ENCODE measurements at places on chromosomes 4 and X.

DNA sequence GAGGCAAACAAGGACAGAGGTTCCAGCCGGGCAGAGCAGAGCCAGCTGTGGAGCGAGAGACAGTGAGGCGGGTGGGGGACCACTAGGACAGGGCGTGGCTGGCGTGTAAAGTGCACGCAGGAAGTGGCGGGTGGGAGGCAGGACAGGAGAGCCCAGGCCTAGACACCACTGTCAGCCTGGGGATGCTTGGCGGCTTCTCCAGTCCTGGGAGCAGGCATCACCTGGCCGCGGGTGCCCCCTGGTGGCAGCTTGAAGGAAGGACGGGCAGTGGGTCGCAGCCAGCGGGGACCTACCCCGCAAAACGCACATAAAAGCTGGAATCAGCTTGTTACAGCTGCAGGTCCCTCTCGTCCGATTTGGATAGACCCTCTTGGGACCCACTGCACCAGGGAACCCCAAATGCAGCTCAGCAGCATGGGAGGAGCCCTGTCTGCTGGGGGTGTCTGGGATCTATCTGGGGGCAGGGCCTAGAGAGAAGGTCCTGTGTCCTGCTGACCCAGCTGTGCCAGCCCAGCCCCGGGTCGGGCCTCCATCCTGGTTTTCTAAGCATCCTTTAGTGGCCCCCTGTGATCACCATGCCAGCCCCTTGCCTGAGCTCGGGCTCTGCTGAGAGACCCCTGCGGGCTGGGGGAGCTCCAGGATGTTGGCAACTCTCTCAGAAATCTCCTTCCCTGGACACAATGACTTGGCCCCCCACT is 57.7 kb downstream of the WFS1 start:
- DNase-seq, result peak; percentile 59

GRCh38 chr4:71006203-71006907 is 12.9 kb downstream of the DCK start:
- no peak for DNase-seq

DNA sequence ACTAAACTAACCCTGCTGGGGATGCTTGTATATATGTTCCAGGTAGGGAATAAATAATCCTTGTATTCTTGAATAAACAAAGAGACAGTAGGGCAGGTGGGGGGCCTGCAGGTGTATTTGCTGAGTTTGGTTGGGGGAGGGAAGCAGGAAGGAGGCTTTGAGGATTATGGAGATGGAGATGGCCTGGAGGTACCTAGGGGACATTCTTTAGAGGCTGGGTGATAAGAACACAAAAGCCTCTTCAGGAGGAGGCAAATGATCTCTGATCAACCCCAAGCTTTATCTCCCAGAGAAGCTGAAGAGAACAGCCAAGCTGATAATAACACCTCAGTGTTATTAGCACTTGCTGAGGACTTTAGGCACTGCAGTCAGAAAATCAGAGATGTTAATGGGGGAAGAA is 187.7 kb downstream of the MGST2 start:
- DNase-seq, result no peak

DNA sequence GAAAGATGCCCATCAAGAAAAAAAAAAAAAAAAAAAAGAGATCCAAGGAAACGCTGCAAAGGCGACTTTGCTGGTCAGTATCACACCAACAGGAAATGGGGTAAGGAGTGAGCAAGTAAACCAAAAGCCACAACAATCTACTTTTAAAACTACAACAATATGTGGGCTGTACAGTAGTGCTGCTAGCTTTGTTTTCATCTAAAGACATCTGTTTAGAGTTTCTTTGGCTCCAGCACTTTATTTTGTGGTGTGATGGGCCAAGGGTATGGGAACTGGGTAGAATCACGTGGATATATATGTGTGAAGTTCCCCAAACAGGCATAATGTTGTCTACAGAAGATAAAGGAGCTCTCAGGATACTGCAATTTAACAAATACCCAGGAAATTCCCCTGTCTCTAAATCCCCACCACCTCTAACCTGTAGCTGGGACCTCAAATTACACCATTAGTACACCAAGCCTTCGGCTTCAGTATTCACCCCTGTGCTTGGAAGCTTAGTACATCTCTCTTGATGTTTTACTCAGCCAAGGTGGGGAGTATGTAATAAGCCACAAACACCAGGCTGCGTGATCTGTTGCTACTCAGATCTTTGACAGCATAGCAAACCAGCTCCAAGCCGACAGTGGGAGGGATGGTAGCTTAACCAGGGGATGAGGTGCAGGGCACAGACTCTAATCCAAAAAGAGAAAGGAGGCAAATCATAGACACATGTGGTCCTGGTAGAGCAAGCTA is 207.9 kb downstream of the HS6ST2 start:
- no peak for DNase-seq

DNA sequence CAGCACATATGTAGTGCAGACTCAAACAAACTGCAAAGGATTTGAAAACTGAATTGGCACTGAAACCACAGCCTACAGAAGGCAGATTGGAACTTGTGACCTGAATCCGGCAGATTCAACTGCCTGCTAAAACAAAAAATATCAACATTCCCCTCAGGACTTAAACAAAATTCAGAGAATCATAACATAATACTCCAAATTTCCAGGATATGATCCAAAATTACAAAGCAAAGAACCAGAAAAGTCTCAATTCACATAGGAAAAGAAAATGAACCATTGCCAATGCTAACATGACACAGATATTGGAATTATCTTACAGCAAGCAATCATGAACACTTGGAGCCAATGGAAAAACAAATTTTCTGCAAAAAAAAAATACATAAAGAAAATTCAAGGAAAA is 250.4 kb downstream of the PRDM5 start:
- no peak for DNase-seq

- DNase-seq, result no peak
Measured at GRCh38 chr4:77950203-77950602, 87.6 kb downstream of the MRPL1 start.

DNA sequence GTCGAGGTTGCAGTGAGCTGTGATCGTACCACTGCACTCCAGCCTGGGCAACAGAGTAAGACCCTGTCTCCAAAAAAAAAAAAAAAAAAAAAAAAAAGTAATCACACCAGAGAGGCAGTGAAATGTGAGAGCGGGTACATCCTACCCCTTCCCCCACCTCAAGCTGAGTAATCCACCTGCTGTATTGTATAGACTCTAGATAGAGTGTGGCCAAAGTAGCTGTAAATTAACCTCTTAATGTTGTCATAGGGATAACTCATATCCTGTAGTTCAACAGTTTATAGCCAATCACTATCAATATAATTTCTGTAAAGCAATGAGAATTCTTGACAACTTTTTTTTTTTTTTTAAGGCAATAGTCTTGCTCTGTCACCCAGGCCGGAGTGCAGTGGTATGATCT is 30.8 kb downstream of the TNIP2 start:
- DNase-seq, result no peak

DNA sequence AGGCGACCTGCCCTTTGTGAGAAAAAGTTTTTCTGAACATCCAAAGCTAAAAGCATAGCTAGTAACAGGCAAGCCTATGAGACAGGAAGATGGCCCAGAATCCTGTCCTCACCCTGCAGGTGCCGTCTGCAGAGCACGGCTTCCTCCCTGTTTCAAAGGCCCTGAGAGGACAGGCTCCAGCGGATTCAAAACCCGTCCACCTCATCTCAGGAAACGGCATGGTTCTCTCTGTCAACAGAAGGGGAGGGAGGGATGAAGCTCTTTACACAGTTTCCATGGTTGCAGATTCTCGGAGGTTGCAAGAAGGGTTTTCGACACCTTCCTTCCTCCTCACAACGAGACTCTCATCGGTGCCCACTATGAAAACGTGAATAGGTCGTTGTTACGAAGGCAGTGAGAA is 8.3 kb downstream of the PPP2R3B start:
- no peak for DNase-seq

GRCh38 chrX:105752338-105752956 is 69.9 kb upstream of the NRK start:
- DNase-seq, result no peak

DNA sequence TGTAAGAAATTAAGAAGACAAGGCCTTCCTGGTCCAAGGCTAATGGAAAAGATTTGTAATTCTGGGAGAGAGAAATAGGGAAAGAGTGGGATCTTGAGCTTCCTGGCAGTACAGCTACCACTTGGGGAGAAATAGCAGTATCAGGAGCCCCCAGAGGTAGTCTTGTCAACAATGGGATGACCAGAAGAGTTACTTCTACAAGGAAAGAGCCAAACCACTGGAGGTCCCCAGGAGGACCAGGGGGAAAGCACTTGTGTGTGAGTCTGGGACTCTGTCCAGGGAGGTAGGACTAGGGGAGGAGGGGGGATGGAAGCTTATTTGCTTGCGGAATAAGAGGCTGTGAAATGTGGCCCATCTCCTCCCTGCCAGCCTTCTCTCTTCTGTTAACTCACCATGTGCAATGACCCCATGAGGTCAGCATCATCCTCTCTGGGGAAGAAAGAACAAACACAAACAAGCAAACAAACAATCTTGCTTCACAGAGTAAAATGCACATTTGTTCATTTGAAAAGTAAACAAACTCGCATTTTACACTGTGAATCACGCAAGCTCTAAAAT is 160.1 kb downstream of the STK32B start:
- DNase-seq, result no peak

DNA sequence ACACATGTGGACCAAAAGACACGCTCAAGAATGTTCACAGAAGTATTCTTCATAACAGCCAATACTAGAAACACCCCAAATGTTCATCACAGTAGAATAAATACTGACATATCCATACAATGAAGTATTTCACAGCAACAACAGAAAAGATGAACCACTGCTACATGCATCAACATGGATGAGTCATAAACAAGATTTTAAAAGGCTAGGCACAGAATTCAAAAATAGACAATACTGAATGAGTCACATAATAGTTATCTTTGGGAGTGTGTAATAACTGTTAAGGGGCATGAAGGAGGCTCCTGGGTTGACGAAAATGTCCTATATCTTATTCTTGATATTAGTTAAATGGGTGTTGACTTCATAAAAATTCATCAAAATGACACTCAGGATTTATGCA is 43.5 kb downstream of the CLOCK start:
- peak; percentile 20 for DNase-seq

DNA sequence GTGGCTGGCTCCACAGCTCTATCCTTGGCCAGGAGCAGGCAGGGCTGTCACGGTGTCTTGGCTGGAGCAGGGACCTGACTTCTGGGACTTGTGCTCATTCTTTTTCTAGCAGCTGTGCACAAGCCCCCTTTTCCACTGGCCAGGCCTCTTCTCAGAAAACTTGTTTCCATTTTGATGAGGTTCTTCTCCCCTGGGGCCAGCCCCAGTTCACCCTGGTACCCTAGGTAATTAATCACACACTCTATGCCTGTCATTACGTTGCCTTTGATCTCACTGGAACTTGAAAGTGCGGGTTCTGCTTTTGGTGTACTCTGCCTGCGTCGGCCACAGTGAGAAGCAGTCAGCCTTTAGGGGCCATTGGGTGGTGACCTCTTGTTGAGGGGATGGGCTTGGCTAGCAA is 26.6 kb downstream of the DRD5 start:
- no peak for DNase-seq

DNA sequence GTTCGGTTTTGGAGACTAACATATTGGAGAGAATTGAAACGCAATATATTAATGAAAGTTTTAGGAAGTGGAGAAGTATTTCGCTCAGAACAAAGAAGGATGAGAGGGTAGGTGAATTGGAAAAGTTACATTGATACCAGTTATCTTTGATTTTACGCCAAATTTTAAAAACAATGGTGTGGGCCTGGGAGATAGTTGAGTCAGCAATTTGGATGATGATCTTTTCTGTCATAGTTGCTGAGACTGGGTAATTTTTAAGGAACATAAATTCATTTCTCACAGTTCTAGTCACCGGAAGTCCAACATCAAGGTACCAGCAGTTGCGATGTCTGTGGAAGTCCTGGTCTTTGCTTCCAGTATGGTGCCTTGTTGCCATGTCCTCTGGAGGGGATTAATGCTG is 644.8 kb upstream of the LCORL start:
- no peak for DNase-seq

GRCh38 chr4:144910723-144911122 is 187.3 kb downstream of the ANAPC10 start:
- DNase-seq, result no peak

DNA sequence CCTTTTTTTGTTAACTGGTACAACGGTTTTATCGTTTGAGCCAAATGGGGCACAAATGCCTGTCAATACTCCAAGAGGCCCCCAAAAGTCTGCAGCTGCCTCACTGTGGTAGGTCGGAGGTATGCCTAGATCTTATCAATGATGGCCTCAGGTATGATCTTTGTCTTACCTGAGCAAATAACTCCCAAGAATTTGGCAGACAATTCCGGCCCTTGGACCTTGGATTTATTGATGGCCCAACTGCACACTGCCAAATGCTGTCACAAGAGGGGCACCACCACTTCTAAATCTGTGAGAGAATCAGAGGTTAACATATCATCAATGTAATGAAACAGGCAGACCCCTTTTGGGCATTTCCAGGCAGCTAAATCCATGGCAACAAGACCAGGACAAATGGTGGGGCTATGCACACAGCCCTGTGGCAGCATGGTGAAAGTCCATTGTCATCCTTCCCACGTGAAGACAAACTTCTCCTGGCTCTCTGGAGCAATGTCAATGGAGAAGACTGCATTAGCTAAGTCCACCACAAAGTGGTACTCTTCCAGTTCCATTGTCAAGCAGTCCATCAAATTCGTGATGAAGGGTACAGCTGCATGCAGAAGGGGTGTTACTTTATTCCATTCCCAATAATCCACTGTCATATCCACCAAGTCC is 28.6 kb downstream of the CXCL13 start:
- no peak for DNase-seq

DNA sequence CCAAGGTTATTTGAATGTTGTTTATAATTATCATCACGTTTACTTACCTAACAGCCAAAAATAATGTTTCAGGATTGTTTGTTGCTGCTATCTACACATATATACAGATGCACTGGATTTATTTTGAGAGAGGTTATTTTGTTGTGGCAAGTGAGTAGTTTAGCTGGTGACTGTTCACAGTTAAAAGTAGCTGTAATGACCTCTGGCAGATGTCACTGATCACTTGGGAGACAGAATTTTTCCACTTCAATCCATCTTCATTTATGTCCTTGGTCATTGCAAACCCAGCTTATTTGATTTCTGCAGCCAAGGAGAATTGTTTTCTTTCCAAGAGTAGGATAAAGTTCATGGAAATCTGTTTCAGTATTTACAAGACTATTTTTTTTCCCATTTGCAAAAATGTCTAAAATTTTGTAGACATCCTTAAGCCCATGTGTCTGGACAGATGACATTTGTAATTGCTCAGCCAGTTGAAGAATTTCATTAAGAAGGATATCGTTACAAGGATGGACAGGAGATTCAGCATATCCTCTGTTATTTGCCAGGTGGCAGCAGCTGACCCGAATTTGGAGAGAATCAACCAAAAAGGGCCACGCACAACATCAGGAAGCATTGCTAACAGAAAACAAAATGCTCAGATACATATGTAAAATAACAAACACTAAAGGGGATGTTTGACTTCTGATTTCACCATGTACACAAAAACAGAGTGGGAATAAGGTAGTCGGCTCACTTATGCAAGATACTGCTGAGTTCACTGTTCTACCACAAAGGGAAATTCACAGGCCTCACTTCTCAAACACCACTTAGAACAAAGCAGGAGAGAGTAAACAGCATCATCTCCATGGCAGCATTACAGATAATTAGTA is 64.5 kb downstream of the GPRIN3 start:
- no peak for DNase-seq

- no peak for DNase-seq
Measured at GRCh38 chrX:38864165-38864564, 62.9 kb downstream of the MID1IP1 start.
